Uterus (tissue), 4 donors: ENCODE measurements at places on chromosomes 13 and 19. TPM values are rescaled to one million over a fixed set of nuclear protein-coding genes. Genes with fewer than 3 reads are reported as not detected.

GRCh38 chr19:1932395-1932794 is 8.6 kb upstream of the CSNK1G2 start:
- no peak for DNase-seq

Gene EFNA2
- total RNA-seq: not detected

Gene KRTDAP
- total RNA-seq: not detected

- DNase-seq: no peak
Observed at GRCh38 chr13:85535316-85536084, 263.7 kb downstream of the SLITRK6 start.

Gene SIGLEC5
- total RNA-seq: 6.8 TPM

Gene CPB2
- not detected for total RNA-seq
